Aorta (tissue), 5 donors: ENCODE measurements at places on chromosomes 16 and 17.
A peak's percentile ranks its signal among the peaks of the same experiment; 100 is the strongest.

GRCh38 chr17:63116967-63117830, 151.2 kb downstream of the TANC2 start:
- no peaks in the 10 kb centered on the region for H3K36me3 ChIP-seq
- no peak overlapping the region for H3K4me3 ChIP-seq
- H3K27ac ChIP-seq: no peak overlapping the region
- no peaks in the 10 kb centered on the region for H3K27me3 ChIP-seq
- H3K4me1 ChIP-seq: no peaks in the 10 kb centered on the region
- no peak for DNase-seq

DNA sequence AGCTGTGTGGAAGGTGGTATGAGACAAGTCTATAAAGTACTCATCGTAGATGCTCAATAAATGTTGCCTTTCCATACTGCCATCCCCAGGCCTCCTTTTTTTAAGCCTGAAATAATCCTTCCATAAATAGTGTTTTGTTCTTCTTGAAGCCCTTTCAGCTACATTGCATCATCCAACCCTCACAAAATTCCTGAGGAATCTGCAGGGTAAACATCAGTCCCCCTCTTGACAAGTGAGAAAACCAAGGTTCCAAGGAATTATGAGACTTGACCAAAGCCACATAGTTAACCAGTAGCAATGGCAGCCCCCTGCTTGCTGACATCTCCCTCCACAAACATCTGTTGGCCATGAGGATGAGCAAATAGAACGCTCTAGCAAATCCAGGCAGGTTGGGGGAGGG, 89.7 kb upstream of the CCL1 start:
- H3K4me1 ChIP-seq: no peaks in the 10 kb centered on the region
- H3K27ac ChIP-seq: no peak overlapping the region
- H3K27me3 ChIP-seq: no peaks in the 10 kb centered on the region
- no peaks in the 10 kb centered on the region for H3K36me3 ChIP-seq

GRCh38 chr17:36945959-36946725, 2.6 kb upstream of the AATF start:
- no peak overlapping the region for H3K4me3 ChIP-seq
- no peaks in the 10 kb centered on the region for H3K36me3 ChIP-seq
- DNase-seq: no peak
- peaks cover 3% of the 10 kb centered on the region for H3K4me1 ChIP-seq

GRCh38 chr16:57299009-57299718, 14.7 kb upstream of the PLLP start:
- no peaks in the 10 kb centered on the region for H3K4me1 ChIP-seq
- H3K27ac ChIP-seq: peak overlapping the region; percentile 87
- peak; percentile 74 for DNase-seq
- H3K27me3 ChIP-seq: no peaks in the 10 kb centered on the region
- no peaks in the 10 kb centered on the region for H3K36me3 ChIP-seq

GRCh38 chr16:56847173-56847910, 17.7 kb upstream of the SLC12A3 start:
- no peaks in the 10 kb centered on the region for H3K4me1 ChIP-seq
- no peak overlapping the region for H3K27ac ChIP-seq
- DNase-seq: peak; percentile 39
- no peaks in the 10 kb centered on the region for H3K27me3 ChIP-seq

GRCh38 chr17:8847891-8848290, 19.6 kb downstream of the PIK3R6 start:
- no peaks in the 10 kb centered on the region for H3K27me3 ChIP-seq
- peaks cover 4% of the 10 kb centered on the region for H3K4me1 ChIP-seq
- H3K27ac ChIP-seq: no peak overlapping the region

DNA sequence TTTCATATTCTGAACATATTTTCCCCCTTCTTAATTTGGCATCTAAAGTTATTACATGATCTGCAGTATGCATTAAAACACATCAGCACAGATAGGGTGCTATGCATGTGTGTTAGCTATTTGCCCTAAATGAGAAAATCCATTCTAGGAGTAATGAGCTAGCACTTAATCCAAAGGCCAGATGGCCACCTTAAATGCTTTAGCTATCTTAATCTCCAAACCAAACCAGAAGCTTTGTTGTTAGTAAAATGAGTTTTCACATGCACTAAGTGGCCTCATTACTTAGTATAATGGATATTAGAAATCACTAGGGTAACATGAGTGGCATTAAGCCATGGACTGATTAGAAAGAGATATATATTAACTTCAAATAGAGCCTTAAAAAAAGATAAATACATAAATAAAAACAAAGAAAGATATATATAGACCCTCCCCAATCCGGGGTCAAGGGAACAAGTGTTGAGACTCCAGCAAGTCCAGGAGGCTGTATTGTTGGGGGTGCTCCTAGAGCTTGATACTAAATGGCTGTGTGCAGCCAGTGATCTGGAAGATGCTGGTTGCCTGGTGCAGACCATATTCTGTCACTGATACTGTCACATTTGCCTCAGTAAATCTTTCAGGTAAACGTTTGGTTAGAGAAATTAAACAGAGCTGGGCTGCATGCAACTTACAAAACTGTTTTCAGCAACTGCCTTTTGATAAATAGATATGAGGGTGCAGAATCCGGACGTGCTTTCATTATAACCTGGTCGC, 67.3 kb downstream of the MYH10 start:
- no peak for DNase-seq
- no peaks in the 10 kb centered on the region for H3K27me3 ChIP-seq
- H3K4me3 ChIP-seq: no peak overlapping the region

- no peak overlapping the region for H3K27ac ChIP-seq
- no peaks in the 10 kb centered on the region for H3K4me1 ChIP-seq
- H3K36me3 ChIP-seq: no peaks in the 10 kb centered on the region
- H3K27me3 ChIP-seq: no peaks in the 10 kb centered on the region
- no peak for DNase-seq
- H3K4me3 ChIP-seq: no peak overlapping the region
Measured at GRCh38 chr17:57706761-57707160, 38.3 kb downstream of the CCDC182 start.

GRCh38 chr17:72092710-72093322, 28.0 kb upstream of the SOX9 start:
- H3K27ac ChIP-seq: no peak overlapping the region
- no peak for DNase-seq
- no peaks in the 10 kb centered on the region for H3K4me1 ChIP-seq

GRCh38 chr17:34511265-34511664, 68.1 kb upstream of the TMEM132E start:
- H3K27ac ChIP-seq: no peak overlapping the region
- no peak overlapping the region for H3K4me3 ChIP-seq
- no peak for DNase-seq
- peaks cover 1% of the 10 kb centered on the region for H3K27me3 ChIP-seq
- H3K36me3 ChIP-seq: no peaks in the 10 kb centered on the region

- H3K27me3 ChIP-seq: no peaks in the 10 kb centered on the region
- H3K4me1 ChIP-seq: no peaks in the 10 kb centered on the region
- H3K27ac ChIP-seq: no peak overlapping the region
- H3K36me3 ChIP-seq: no peaks in the 10 kb centered on the region
Measured at GRCh38 chr16:59880611-59881010, 1146.5 kb upstream of the GOT2 start.

DNA sequence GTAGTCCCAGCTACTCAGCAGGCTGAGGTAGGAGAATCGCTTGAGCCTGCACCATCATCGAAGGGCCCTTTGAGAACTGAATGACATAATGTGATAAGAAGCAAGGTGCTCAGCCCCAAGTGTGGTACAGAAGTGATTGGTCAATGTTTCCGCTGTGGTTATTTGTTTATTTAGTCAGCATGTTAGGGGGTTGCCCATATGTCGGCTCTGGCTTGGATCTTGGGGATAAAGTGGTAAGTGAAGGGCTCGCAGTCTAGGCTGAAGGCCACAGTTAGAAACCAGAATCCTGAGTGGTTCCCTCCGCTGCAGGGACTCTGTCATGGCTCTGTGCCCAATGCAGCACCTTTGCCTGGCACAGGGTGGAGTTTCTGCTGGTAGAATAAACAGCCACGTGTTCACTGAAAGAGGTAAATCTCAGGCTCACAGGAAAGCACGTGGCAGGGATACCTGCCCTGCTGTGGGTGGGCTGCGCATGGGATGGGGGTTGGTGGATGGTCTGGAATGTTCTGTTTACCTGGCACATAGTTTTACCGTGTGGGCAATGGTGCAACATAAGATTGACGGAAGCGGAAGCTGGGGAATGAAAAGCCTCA, 35.4 kb downstream of the SYT17 start:
- H3K4me1 ChIP-seq: no peaks in the 10 kb centered on the region
- H3K36me3 ChIP-seq: no peaks in the 10 kb centered on the region
- H3K4me3 ChIP-seq: no peak overlapping the region

GRCh38 chr16:9035996-9036395, 55.4 kb upstream of the HAPSTR1 start:
- H3K27ac ChIP-seq: no peak overlapping the region
- H3K27me3 ChIP-seq: no peaks in the 10 kb centered on the region
- no peak overlapping the region for H3K4me3 ChIP-seq
- H3K4me1 ChIP-seq: no peaks in the 10 kb centered on the region
- H3K36me3 ChIP-seq: no peaks in the 10 kb centered on the region

DNA sequence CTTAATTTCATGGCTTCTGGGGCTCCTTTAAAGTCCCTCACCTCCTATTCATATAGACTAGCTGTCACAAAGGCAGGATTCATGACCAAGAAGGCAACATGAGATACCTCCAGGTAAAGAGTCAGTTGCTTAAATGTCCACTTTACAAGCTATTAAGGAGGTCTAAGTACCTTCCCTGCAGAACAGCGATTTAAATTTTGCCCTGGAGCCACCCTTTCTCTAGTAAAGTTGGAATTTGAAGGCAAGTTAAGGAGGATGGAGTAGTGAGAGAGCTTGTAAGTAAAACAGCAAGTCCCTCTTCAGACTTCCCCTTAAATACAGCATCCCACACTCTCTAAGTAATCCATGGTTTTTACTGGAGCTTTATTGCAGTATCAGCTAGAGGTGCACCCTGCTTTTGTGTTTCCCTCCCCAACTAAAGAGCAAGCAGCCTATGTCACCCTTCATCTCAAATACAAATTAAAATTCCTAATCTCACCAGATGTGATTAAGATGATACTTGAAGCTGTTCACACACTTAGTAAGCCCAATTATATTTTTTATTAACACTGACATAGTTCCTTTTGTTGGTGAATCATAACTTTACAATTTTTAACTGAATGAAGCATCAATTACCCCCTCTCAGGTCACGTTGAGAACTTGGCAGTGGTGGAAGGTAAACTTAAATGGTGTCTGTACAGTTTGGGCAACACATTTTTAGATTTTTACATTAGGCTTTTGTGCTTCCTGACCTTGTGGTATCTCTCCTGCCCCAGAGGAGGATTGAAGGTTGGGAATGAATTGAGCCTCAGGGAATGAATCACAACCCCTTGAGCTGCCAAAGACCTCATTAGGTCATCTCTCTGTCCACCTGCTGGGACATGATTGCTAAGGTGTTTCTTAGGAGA, 108.9 kb downstream of the TANGO6 start:
- no peak overlapping the region for H3K27ac ChIP-seq
- no peak overlapping the region for H3K4me3 ChIP-seq
- H3K36me3 ChIP-seq: no peaks in the 10 kb centered on the region
- no peaks in the 10 kb centered on the region for H3K27me3 ChIP-seq

GRCh38 chr17:67891481-67892119, 66.3 kb downstream of the BPTF start:
- H3K4me3 ChIP-seq: no peak overlapping the region
- H3K27ac ChIP-seq: no peak overlapping the region
- H3K4me1 ChIP-seq: no peaks in the 10 kb centered on the region
- peaks cover 8% of the 10 kb centered on the region for H3K36me3 ChIP-seq

GRCh38 chr17:44608727-44609435, 47.4 kb upstream of the MEIOC start:
- no peaks in the 10 kb centered on the region for H3K4me1 ChIP-seq
- no peaks in the 10 kb centered on the region for H3K36me3 ChIP-seq
- no peak overlapping the region for H3K4me3 ChIP-seq
- H3K27ac ChIP-seq: peak overlapping the region; percentile 9
- H3K27me3 ChIP-seq: no peaks in the 10 kb centered on the region
- DNase-seq: no peak

DNA sequence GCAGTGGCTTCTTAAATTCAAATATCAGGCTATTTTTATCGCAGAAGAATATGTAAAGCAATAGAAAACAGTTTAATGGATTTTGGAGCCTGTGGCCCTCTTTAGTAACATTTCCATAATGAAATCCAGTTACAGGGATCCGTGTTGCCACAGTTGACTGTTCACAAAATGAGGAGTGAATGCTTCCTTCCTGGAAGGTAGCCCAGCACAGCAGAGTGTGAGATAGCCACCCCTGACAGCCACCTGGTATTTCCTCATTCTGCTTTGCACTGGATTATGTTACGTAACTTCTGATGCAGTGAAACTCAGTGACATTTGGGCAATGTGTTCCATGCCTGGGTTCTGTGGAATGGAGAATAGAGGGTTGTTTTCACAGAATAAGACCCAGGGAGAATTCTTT, 517.2 kb downstream of the RBFOX1 start:
- H3K27ac ChIP-seq: no peak overlapping the region
- no peak for DNase-seq
- no peak overlapping the region for H3K4me3 ChIP-seq
- H3K27me3 ChIP-seq: no peaks in the 10 kb centered on the region
- H3K36me3 ChIP-seq: no peaks in the 10 kb centered on the region

- no peaks in the 10 kb centered on the region for H3K36me3 ChIP-seq
- H3K27me3 ChIP-seq: no peaks in the 10 kb centered on the region
- no peak overlapping the region for H3K27ac ChIP-seq
- H3K4me1 ChIP-seq: no peaks in the 10 kb centered on the region
- DNase-seq: no peak
- no peak overlapping the region for H3K4me3 ChIP-seq
Measured at GRCh38 chr17:48579471-48579759, 1.3 kb upstream of the HOXB4 start.

DNA sequence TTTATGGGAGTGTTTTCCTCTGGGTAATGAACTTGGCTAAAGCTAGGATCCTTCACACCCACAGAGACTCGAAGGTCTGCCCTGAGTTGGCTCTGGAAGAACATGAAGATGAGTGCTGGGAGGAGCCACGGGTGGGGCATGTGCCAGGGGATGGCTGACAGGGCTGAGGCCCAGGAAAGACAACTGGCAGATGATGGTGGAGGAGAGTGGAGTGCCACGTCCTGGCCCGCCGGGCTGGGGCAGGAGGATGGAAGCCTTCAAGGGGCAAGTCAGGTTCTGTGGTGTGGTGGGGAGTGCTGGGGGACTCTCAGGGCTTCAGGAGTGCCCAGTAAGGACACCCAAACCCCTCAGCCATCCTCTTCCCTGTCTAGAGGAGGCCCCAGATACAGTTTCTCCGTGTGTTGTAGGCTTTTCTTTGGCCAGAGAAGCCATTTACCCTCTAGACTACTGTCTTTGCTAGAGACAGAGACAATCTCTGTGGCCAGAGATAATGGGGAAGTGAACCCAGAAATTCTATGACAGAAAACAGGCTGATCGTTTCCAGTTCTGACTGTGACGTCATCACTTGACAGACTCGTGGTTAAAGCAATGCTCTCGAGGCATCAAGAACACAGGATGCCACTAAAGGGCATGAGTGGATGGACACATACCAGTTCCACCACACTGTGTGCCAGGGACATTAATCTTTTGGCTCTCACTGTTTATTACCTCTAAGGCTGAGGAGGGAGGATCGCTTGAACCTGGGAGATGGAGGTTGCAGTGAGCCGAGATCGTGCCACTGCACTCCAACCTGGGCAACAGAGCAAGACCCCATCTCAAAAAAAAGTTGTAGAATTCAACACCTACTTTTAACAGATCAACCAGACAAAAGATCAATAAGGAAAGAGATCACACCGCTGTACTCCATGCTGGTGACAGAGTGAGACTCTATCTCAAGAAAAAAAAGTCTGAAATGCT, 18.6 kb upstream of the SLC5A10 start:
- peaks cover 4% of the 10 kb centered on the region for H3K36me3 ChIP-seq
- no peaks in the 10 kb centered on the region for H3K27me3 ChIP-seq

GRCh38 chr16:74226338-74226954, 70.2 kb upstream of the PSMD7 start:
- H3K4me3 ChIP-seq: no peak overlapping the region
- H3K36me3 ChIP-seq: no peaks in the 10 kb centered on the region
- H3K4me1 ChIP-seq: no peaks in the 10 kb centered on the region
- peaks cover 1% of the 10 kb centered on the region for H3K27me3 ChIP-seq
